NCI-H2227 treated with DMSO at 0.1 percent for 48 hours (cell line): ENCODE measurements at places on chromosomes 11 and 22.

DNA sequence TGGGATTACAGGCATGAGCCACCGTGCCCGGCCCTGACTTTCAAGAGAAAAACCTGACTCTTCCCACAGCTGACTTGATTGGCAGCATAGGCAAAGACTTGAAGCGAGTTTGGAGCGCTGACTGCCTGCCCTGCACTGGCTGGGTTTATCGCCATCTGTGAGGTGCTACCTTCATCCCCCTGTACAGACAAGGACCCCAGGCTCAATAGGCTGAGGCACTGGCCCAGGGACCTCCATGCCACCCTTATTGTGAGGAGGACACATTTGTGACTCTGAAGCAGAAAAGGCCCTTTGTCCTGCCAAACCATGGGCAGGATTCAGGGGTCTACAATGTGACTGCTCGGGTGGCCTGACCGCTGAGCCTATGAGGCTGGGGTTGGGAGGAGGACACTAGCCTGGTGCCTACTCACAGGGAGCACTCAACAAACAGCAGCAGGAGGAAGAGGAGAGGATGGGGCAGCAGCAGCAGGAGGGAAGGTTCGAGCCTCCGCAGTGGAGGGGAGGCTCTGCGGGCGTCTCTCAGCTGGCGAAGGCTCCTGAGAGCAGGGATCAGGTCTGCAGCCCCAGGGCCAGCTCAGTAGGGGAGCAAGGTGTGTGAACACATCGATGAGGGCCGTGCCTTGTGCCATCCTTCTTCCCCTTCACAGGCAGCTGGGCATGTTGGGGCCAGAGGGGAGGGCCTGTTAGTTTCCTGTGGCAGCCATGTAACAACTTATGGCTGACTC is 72.9 kb upstream of the WNT7B start:
- DNase-seq = no peak

GRCh38 chr11:16337421-16338213 is 18.7 kb downstream of the SOX6 start:
- DNase-seq = no peak

GRCh38 chr11:77548552-77549445 is 41.0 kb upstream of the AQP11 start:
- DNase-seq = no peak

DNA sequence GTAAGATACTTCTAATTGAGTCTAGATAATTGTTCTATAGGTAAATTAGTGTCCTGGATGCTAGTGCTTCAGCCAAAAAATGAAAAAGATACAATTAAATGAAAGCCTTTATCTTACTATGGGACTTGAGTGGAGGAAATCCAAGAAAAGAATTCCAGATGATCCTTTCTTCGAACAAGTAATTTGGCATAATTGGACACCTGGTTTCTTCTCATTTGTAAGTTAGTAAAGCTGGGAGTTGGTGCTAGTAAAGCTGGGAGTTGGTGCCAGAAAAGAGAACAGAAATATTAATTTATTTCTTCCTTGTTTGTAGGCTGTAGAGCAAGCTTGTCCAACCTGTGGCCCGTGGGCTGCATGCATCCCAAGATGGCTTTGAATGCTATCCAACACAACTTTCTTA is 12.3 kb downstream of the OR51V1 start:
- no peak for DNase-seq

GRCh38 chr11:95082576-95083001 is 7.1 kb upstream of the ENDOD1 start:
- DNase-seq = no peak

DNA sequence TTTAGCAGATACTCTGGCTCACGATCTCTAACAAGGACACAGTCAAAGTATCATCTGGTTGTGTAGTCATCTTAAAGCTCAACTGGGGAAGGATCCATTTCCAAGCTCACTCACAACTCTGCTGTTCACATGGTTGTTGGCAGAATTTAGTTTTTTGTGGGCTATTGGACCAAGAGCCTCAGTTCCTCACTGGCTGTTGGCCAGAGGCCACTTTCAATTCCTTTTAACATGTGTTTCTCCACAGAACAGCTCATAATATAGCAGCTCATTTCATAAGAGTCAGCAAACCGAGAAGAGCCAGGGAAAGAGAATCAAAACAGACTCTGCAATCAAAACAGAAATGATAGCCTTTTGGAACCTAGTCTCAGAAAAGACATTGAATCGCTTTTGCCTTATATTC is 22.6 kb downstream of the IZUMO1R start:
- DNase-seq = no peak

DNA sequence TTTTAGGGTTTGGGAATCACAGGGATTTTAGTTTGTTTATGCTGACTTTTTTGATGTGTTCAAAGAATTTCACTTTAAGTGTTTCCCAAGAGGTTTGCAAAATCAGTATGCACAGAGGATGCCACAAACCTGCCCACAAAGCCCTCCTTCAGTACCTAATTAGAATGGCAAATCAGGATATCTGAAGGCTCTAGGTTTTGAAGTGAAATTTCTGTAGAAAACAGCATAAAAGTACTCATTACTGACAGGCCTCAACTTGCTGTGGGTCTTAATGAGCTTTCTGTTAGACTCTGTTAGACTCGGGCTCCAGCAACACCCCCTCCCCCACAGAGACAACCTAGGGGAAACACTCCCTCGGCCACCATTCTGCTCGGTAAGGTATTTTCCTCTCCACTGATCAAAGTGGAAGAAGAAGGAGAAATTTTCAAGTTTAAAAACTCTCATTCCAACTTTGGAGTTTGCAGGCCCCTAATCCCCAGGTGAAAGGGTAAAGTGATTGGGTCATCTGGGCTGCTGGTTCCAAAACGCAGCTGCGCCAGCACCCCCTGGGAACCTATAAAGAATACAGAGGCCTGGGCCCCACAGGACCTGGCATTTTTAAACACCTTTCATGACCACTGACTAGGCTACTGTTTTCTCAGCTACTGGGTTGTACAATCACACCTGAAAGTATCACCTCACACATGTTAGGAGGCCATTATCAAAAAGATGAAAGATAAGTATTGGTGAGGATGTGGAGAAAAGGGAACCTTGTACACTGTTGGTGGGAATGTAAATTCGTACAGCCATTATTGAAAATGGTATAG is 67.5 kb downstream of the PLEKHA7 start:
- DNase-seq = no peak

GRCh38 chr11:134231958-134232659 is 7.6 kb downstream of the VPS26B start:
- no peak for DNase-seq

DNA sequence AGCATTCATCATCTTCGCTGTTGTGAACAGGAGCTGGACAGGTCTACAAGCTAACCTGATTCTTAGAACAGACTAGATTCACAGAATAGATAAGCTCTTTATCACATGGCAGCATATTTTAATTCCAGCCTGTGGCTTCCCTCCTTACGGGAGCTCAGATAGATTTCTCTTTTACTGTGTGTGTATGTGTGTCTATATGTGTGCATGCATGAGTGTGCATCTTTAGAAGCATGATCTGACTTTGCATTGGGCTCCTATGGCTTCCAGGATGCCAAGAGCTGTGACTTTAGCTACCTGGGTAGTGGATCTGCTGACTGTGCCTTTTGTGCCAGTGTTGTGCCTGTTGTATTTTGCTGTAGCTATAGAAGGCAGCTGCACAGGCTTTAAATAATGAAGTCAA is 44.3 kb downstream of the ZNRF3 start:
- DNase-seq = no peak

DNA sequence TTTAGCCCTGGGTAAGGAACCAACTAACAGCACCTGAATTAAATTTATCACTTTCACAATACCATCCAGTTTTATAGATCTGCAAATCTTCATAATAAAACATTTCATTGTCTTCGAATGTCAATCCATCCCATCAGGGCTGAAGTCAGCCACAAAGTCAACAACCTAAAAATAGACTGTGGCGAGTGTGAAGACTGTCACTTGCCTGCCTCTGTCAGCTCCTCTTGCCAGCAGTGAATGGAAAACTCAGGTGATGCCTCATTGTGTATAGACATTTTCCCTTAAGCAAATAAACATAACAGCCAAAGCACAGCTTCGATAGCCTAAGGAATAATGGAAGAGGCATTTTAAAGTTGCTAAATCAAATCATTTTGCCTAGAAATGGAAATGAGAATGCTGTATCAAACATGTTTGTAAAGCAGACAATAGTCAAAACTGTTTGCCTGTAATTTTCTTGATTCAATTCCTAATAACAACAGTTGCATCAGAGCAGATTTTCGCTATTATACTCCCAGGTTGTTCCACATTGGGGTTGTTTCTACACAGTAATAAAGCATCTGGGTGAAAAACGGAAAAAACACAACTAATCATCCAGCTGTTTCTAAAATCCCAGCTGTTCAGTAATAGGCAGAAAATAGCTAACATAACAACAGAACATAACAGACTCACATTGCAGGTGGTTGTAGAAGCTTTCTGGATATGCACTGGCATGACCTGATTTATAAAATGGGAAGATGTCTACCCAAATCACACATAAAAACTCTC is 15.7 kb downstream of the KCNA4 start:
- no peak for DNase-seq

- DNase-seq = no peak
These were observed 6.8 kb downstream of the KRTAP5-5 start for GRCh38 chr11:1636291-1636950.

DNA sequence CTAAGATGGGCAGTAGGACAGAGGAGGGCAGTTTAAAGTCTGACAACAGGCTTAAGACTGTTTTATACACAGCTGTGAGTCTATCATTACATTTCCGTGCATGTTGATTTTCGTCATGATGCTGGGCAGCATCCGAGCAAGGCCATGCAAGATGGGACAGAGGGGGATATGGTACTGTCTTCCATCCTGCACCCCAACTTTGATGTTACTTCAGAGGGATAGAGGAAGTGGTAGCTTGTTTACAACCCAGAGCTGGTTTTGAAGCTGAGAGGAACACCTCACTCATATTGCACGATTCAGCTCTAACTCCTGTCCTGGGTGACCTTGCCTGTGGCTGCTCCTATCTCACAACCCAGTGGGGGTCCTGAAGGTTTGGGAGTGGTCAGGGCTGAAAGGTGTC is 3.0 kb upstream of the SORL1 start:
- no peak for DNase-seq

DNA sequence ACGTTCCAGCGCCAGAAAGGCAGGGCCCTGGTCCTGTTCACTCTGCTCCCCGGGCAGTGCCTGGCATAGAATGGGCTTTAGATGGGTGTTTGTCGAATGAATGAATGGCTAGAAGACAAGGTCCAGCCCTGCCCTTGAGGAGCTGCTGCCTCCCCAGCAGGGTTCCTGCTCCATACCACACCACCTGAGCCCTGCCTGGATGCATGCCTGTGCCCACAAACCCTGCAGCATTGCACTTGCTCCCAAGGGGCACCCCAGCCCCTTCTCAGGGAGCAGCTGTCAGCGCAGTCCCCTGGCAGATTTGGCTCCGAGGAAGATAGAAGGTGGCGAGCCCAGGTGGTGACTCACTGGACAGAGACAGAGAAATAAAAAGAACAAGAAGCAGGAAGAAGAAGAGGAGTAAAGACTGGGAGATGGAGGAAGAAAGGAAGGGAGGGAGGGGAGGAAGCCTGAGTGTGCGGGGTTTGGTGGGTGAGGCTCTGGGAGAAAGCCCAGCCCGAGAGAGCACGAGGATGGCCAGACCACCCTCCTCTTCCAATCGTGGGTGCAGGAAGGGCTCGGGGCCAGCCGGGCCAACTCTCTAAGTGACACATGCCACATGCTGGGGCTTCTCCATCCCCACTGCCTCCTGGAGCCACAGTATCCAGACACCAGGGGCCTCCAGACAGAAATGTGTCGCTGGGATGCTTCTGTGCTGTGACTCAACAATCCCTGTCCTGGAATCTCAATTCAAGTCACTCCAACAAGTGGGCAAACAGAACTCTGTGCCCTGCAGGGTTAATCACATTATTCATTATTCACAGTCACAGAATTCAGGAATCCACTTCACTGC is 1474.3 kb downstream of the BRD1 start:
- no peak for DNase-seq

DNA sequence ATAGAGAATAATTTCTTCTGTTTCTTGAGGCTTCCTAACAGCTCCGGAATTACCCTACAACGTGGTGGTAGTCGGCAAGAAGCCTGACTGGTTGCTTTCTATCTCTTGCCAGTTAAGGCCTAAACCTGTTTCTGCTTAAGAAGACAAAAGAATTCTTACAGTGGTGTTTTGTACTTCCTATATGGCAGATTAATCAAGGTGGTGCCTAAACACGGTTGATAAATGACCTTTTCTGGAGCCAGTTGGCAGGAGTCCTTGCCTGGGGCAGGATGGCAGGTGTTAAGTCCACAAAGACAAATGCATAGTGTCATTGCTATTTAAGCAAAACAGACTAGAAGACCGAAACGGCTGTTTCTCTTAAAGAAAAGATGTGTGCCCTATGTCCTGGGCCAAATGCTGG is 9.9 kb downstream of the GVQW3 start:
- no peak for DNase-seq

GRCh38 chr11:47566149-47566698 is 825 bp downstream of the PTPMT1 start:
- DNase-seq = no peak

DNA sequence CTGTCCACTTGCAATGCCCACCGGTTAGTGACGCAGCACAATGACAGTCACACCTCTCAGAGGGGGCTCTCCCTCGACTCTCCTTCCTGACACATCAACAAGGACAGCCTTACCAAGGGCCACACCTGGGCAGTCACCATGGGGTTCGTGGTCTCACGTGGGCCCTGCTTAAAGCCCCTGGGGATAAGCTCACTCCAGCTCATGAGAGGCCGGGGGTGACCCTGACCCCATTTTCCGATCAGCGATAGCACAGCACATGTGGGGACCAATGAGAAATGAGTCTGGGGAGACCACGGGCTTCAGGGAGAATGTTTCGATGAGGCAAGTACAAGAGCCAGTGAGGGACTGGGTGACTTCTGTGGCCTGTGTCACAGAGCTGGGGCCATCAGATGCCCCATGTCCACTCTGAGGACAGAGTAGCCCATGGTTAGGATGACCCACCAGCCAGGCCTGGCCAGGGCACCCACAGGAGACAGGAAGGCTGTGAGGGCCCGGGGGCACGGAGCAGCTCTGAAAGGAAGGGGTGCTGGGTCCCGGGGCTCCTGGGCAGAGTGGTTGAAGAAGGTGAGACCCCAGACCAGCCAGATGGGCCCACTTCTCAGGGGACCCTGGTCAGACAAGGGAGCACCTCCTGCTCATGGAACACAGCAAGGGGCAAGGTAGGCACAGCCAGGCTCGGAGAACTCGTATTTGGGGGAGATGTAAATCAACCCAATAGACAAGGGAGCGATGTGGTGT is 128.8 kb downstream of the MED15 start:
- no peak for DNase-seq

DNA sequence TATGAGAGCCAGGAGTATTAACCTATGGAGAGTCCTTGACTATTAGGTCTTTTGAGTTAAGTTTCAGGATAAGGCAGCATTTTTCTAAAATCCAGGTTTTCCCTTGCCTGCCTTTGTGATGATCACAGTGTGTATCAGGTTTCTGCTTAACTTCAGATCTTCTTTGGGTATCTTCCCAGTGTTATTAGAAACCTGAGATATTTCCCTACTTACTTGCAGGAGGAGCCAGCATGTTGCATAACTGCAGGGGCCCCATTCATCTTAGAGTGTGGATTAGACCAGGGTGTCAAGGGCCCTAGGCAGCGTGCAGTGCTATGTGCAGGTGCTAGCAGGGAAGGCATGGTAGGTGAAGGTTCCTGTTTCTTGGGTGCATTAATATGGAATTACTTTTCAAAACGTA is 69.5 kb downstream of the ZNRF3 start:
- no peak for DNase-seq
